B cell (primary cell): ENCODE measurements at places on chromosomes 1 and 21.
A peak's percentile ranks its signal among the peaks of the same experiment; 100 is the strongest.

- H3K27me3 ChIP-seq: no peaks in the 10 kb centered on the region
- DNase-seq: no peak
- no peak overlapping the region for H3K27ac ChIP-seq
- no peak overlapping the region for H3K4me3 ChIP-seq
- H3K36me3 ChIP-seq: no peaks in the 10 kb centered on the region
These were observed 197.2 kb downstream of the RWDD3 start for GRCh38 chr1:95431235-95431634.

GRCh38 chr1:184221087-184221486 lies 165.7 kb upstream of the C1orf21 start:
- no peak for DNase-seq
- H3K4me1 ChIP-seq: no peaks in the 10 kb centered on the region
- no peak overlapping the region for H3K27ac ChIP-seq
- H3K27me3 ChIP-seq: no peaks in the 10 kb centered on the region
- no peaks in the 10 kb centered on the region for H3K36me3 ChIP-seq
- no peak overlapping the region for H3K4me3 ChIP-seq

GRCh38 chr21:25964015-25964414 lies 206.6 kb downstream of the APP start:
- no peaks in the 10 kb centered on the region for H3K36me3 ChIP-seq
- H3K4me1 ChIP-seq: peaks cover 48% of the 10 kb centered on the region
- no peak overlapping the region for H3K27ac ChIP-seq
- DNase-seq: no peak
- H3K27me3 ChIP-seq: no peaks in the 10 kb centered on the region

- H3K36me3 ChIP-seq: no peaks in the 10 kb centered on the region
- H3K27me3 ChIP-seq: peaks cover 8% of the 10 kb centered on the region
- no peak for DNase-seq
- H3K4me3 ChIP-seq: no peak overlapping the region
- H3K4me1 ChIP-seq: no peaks in the 10 kb centered on the region
These were observed 32.0 kb downstream of the SUSD4 start for GRCh38 chr1:223331929-223332328.

DNA sequence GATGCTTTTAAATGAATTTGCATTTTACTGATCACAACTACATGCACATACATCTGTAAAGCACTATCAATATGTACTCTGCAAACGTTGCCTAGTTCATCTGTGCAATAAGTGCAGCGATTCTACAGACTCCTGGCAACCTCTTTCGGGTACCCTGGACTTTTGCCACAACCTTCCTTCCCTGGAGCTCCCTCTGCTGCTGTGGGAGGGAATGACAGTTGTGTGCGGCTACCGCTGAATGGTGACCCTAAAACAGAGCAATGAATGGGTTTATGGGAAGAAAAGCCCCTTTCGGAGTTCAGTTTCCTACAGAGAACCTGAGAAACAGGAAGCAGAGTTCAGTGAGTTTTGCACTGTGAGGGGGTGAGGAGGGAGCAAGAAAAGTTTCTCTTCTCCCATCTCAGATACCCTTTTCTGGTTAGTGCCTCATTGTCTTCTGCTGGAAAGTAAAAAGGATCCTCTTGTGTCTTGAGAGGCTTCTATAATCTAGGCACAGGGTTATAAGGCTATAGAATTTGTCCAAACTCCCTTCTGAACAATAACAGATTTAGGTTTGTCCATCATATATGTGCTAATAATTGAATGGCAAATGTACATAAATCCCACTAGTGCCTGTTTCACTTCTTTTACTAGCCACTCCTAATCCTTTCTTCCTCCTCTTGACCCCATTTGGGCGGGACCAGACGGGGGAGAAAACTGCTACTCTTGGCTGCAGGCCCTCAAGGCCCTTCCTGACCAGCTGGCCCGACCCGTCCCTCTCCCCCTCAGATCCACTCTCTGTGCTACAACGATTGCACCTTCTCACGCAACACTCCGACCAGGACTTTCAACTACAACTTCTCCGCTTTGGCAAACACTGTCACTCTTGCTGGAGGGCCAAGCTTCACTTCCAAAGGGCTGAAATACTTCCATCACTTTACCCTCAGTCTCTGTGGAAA lies 19.8 kb upstream of the SARS1 start:
- peaks cover 9% of the 10 kb centered on the region for H3K4me1 ChIP-seq
- H3K27ac ChIP-seq: no peak overlapping the region
- no peaks in the 10 kb centered on the region for H3K27me3 ChIP-seq
- peak; percentile 75 for DNase-seq

GRCh38 chr21:19832551-19832950 lies 1165.7 kb upstream of the NCAM2 start:
- no peaks in the 10 kb centered on the region for H3K27me3 ChIP-seq
- no peaks in the 10 kb centered on the region for H3K4me1 ChIP-seq
- no peak for DNase-seq
- no peak overlapping the region for H3K4me3 ChIP-seq
- no peaks in the 10 kb centered on the region for H3K36me3 ChIP-seq

GRCh38 chr1:69662321-69662720 lies 94.6 kb downstream of the LRRC7 start:
- no peak for DNase-seq
- H3K4me3 ChIP-seq: no peak overlapping the region
- no peak overlapping the region for H3K27ac ChIP-seq
- H3K27me3 ChIP-seq: no peaks in the 10 kb centered on the region

DNA sequence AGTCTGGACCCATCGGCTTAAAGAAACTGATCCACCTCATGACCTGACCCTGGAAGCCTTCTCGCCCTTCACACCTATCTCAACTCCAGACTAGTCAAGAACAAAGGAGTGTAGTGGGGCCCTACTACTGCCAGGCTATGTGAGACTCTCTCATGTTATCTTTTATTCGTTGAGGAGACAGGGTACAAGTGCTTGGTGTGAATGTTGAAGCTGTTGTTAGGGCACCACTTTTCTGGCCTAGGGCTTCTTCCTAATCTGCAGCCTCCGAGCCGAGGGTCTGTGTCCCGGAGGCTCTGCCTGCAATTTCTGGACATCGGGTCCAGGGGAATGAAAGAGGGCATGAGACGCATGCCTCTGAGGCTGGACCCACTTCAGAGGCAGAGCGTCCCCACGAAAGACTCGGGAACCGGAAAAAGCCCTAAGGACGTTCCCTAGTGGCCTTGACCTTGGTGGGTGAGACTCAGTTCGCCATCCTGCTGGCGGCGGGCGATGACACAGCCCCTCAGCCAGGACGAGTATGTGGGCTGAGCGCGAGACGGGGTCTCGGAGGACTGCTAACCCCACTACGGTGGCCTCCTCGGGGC lies 671 bp downstream of the DNAJC11 start:
- H3K4me1 ChIP-seq: peaks cover 8% of the 10 kb centered on the region
- H3K4me3 ChIP-seq: peak overlapping the region; percentile 79
- no peaks in the 10 kb centered on the region for H3K27me3 ChIP-seq
- peak overlapping the region; percentile 91 for H3K27ac ChIP-seq

DNA sequence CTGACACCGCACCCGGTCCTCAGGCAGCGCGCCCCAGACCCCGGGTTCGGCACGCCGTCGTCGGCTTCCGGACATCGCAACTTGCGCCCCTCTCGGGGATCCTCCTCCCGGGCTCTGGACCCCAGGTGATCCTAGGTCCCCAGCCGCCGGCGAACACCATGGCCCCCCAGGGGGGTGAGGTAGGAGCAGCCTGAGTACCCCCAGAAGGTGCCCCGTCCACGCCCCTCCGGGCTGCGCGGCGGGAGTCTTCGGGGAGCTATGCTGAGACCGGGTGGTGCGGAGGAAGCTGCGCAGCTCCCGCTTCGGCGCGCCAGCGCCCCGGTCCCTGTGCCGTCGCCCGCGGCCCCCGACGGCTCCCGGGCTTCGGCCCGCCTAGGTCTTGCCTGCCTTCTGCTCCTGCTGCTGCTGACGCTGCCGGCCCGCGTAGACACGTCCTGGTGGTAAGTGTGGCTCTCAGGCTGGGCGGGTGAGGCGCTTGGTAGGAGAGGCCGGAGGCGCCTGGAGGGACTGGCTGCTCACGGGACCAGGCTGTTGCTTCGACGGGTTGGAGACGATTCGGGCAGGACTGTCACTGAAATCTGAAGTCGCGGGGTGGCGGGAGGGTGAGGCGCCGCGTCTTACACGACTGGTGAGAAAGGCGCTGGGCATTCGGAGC lies 367 bp downstream of the WNT2B start:
- H3K36me3 ChIP-seq: no peaks in the 10 kb centered on the region
- peak overlapping the region; percentile 64 for H3K4me3 ChIP-seq
- peaks cover 48% of the 10 kb centered on the region for H3K4me1 ChIP-seq
- H3K27ac ChIP-seq: no peak overlapping the region
- peak; percentile 64 for DNase-seq

GRCh38 chr1:205535866-205536758 lies 31.6 kb downstream of the CDK18 start:
- no peak for DNase-seq
- H3K4me3 ChIP-seq: no peak overlapping the region
- no peak overlapping the region for H3K27ac ChIP-seq
- H3K4me1 ChIP-seq: no peaks in the 10 kb centered on the region
- H3K27me3 ChIP-seq: no peaks in the 10 kb centered on the region
- no peaks in the 10 kb centered on the region for H3K36me3 ChIP-seq

DNA sequence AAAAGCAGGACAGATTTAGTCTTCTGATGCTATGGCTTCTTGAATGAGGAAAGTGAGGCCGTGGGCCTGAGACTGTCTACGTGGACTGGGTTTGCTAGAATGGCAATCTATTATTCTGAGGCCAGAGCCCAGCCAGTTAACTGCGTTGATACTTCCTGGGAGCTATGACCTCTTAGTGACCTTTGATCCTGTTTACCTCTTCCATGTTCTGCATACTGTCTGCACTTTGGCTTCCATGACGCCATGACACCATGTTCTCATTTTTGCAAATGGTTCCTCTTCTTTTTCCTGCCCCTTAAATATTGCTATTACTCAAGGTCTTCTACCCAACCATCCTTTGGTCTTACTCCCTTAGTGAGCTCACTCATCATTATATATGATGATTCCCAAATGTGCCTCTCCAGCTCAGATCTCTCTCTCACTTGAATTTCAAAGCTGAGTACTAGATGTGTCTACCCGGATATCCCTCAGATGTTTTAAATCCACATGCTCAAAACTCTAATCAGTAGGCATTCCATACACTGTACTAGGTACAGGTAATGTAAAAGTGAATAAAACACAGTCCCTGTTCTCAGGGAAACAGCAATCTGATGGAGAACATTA lies 66.1 kb upstream of the ATP1A1 start:
- H3K27me3 ChIP-seq: peaks cover 6% of the 10 kb centered on the region
- no peak overlapping the region for H3K27ac ChIP-seq
- no peak overlapping the region for H3K4me3 ChIP-seq
- no peaks in the 10 kb centered on the region for H3K4me1 ChIP-seq

GRCh38 chr1:89545264-89546038 lies 20.8 kb downstream of the LRRC8B start:
- H3K4me1 ChIP-seq: no peaks in the 10 kb centered on the region
- no peaks in the 10 kb centered on the region for H3K27me3 ChIP-seq
- no peak for DNase-seq
- no peak overlapping the region for H3K27ac ChIP-seq
- H3K36me3 ChIP-seq: no peaks in the 10 kb centered on the region

DNA sequence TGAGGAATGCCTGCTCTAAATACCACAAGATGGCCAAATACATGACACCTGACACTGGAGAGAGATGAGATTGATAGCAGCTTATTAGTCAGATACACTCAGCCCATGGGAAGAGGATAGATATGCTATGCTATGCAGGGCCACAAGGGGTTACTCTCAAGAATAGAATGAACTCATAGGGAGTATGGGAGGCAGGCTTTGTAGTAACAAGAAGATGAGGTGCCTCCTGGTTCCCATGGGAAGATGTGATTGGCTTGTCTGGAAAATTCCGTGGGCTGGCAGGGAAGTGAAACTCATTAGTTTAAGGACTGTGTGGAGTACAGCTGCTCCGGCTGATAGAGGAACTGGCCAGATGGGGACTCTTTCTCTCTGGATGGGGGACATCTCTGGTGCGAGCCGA lies 16.5 kb downstream of the CCDC30 start:
- no peaks in the 10 kb centered on the region for H3K36me3 ChIP-seq
- H3K4me3 ChIP-seq: no peak overlapping the region
- H3K27ac ChIP-seq: no peak overlapping the region
- no peak for DNase-seq

DNA sequence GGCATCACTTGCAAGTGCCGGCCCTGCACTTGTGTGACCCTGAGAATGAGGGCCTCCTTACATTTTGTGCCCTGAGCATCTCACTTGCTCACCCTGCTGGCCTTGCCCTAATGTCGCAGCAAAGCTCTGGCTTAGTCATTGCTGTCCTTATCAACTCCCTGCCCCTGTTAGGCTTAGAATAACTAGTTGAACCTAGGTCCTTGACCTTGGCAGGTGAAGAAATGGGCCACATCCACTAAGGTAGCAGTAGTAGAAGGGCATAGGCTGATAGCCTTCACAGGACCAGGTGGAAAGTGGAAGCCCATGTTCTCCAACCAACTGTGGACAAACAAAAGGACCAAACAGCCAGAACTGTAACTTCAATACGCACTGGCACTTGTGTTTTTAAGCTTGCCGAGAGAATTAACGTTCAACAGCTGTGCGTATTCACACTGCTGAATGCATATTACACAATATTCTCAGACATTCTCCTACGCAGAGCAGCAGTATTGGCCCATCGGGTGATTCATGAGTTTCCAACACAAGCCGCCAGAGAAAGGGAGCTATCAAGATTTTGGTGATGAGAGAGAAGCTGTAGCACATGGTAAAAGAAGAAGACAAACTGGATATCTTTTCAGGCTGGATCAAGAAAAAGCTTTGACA lies 27.7 kb upstream of the PTGFRN start:
- H3K4me3 ChIP-seq: no peak overlapping the region
- peaks cover 16% of the 10 kb centered on the region for H3K4me1 ChIP-seq
- no peaks in the 10 kb centered on the region for H3K27me3 ChIP-seq
- H3K36me3 ChIP-seq: no peaks in the 10 kb centered on the region
- no peak for DNase-seq

DNA sequence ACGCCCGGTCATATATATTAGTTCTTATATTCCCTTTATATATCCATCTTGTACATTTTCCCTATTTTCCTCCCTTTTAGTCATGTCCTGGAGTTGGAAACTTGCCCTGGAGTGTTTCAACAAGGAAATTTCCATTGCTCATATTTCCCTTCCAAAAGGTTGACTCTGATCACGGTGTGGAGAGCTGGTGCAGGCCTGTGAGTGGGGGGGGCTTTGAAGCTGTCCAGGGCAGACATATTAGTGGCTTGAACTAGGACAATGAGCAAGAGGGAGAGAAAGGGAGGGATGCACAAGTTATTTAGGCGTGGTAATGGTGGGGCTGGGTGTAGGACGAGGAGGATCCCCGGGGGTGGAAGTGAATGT lies 30.4 kb upstream of the TMEM61 start:
- no peak for DNase-seq
- no peaks in the 10 kb centered on the region for H3K4me1 ChIP-seq
- no peaks in the 10 kb centered on the region for H3K36me3 ChIP-seq
- no peak overlapping the region for H3K4me3 ChIP-seq
- H3K27ac ChIP-seq: no peak overlapping the region

GRCh38 chr21:36132696-36133095 lies 2.2 kb upstream of the CBR3 start:
- no peaks in the 10 kb centered on the region for H3K27me3 ChIP-seq
- H3K27ac ChIP-seq: no peak overlapping the region
- DNase-seq: no peak
- no peak overlapping the region for H3K4me3 ChIP-seq
